ENCODE measurements at places on chromosomes 1 and 21.

DNA sequence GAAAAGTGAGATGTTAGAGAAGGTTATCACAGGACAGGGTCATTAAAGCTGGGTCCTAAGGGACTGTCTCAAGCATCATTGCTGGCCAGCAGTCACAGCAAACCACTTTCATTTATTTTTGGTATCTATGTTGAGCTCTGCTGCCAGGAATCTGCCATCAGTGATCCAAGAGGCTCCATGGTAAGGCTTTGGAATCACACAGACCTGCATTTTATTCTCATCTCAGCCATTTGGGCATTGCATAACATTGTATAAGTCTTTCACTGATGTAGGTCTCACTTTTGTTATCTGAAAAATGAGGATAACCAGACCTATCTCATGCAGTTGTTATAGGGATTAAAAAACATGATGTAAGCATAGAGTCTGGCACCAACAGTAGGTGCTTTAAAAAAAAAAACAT is 77.5 kb downstream of the OMA1 start:
- no peak for DNase-seq

GRCh38 chr1:214847071-214847810 is 235.3 kb upstream of the KCNK2 start:
- DNase-seq: no peak

DNA sequence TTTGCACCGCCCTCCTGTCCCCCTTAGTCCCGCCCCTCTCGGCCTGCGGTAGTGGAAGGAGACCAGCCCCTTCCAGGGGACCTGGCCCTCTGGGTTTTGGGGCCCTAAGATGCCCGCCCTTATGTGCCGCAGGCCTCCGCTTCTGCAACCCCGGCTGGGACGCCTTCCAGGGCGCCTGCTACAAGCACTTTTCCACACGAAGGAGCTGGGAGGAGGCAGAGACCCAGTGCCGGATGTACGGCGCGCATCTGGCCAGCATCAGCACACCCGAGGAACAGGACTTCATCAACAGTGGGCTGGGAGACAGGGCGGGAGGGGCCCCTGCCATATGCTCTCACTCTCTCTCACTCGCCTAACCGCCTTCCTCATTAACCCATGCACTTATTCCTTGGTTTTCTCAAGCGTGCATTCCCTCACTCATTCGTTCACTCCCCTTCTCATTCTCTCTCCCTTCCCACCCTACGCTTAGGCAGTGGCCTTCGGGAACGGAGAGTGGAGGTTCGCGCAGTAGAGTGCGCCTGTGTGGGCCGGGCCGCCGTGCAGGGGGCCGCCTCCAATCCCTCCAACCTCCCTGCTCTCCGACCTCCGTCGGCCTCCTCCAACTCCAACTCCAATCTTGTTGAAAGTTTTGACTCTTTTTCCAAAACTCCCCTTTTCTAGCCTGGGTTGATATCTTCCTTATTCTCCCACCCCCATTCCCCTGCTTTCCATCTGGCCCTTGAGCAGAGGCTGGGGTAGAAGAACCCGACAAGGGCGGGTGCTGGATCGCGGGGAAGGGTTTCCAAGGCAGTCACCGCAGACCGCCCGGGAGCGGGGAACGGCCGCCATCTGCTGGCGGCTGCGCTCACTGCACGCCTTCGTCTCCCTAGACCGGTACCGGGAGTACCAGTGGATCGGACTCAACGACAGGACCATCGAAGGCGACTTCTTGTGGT is 15.2 kb downstream of the BCAN start:
- DNase-seq: peak; percentile 55

GRCh38 chr1:36024847-36025246 is 59.0 kb upstream of the TEKT2 start:
- DNase-seq: no peak

- no peak for DNase-seq
These were observed 4.1 kb upstream of the CDC42BPA start for GRCh38 chr1:227322376-227322775.

- no peak for DNase-seq
These were observed 19.0 kb downstream of the YARS1 start for GRCh38 chr1:32798191-32798590.

DNA sequence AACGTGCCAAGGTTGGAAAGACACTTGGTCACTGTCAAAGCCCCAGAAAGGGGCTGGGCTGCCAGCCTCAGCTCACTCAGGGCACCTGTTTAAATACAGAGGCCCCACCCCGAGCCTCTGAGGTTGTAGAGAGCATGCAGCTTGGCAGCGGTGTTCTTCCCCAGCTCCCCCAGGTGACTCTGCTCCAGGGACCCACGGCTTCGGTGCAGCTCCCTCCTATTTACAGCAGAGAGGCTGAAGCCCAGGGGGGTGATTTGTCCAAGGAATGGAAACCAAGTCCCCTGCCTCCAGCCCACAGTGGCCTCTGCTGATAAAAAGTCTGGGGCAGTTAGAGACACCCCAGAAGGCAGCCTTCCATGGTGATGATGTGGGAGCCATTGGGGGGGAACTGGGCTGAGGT is 9.1 kb upstream of the C1QA start:
- DNase-seq: no peak

- no peak for DNase-seq
These were observed 18.1 kb upstream of the SAMD13 start for GRCh38 chr1:84283381-84283780.

DNA sequence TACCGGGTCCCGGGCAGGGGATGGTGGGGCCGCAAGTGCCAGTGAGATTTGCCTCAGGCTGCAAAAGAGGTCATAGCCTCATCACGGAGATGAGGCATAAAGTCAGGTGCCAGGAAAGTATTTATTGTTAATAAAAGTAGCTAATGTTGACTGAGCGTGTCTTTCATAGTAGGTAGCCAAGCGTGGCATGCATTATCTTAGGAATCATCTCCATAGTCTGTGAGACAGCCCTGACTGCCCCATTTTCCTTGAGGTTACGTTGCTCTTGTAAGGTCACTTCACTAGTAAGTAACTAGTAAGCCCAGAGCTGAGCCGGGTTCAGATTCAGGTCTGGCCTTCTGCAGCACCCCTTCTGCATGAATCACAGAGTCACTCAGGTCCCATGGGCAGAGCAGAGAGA is 174.2 kb downstream of the CAMTA1 start:
- DNase-seq: no peak
